ENCODE measurements at places on chromosomes 16 and 17.

- DNase-seq: no peak
Observed at GRCh38 chr17:62670202-62670821, 42.8 kb downstream of the MRC2 start.

DNA sequence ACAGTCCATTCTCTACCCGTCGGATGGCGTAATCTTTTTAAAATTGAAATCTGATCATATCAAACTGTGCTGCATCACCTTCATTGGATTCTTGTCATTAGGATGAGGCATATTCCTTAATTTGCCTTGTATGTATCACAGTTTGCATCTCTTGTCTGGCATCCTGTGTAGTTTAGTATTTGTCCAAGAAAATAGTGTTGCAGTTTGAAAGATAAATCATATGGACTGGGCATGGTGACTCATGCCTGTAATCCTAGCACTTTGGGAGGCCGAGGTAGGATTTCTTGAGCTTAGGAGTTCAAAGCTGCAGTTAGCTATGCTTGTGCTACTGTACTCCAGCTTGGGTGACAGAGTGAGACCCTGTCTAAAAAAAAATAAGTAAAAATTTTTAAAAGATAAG, 5.8 kb upstream of the RSL1D1 start:
- DNase-seq: no peak

- no peak for DNase-seq
Observed at GRCh38 chr16:25143928-25144327, 32.4 kb downstream of the LCMT1 start.

- DNase-seq: no peak
Observed at GRCh38 chr16:77459534-77460254, 24.9 kb upstream of the ADAMTS18 start.

DNA sequence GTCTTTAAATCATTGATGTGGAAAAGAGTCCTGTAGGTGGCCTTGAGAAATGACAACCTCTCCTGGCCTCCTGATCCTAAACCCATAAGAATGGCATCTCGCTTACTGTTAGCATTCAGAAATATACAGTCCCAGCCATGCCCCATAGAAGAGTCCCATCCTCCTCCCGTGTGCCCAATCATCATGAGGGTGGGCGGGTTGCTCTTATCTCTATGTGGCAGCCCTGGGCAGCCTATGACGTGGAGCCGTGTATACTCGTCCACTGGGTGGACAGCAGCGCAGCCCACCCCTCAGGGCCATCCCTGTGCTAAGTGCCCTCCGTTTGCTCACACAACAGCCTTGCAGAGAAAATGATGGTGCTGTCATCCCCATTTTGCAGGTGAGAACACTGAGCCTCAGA, 105.3 kb downstream of the AMFR start:
- DNase-seq: no peak

DNA sequence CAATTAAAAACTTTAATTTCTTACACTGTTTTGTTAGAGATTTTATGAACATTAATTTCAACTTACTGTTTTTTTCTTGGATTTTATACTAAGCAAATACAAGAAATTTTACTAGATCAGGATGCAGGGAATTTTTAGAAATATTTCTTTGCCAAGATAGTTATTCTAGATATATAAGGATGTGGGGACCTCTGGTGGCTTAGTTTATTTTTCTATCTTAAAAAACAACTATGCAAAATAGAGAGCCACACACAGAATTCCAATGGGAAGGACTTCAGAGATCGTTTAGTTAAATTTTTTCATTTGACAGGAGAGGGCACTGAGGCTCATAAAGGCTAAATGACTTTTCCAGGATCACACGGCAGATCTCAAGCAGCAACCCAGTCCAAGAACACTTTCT, 23.0 kb upstream of the CAPNS2 start:
- DNase-seq: no peak

GRCh38 chr16:85967111-85967510, 68.1 kb downstream of the IRF8 start:
- DNase-seq: no peak

DNA sequence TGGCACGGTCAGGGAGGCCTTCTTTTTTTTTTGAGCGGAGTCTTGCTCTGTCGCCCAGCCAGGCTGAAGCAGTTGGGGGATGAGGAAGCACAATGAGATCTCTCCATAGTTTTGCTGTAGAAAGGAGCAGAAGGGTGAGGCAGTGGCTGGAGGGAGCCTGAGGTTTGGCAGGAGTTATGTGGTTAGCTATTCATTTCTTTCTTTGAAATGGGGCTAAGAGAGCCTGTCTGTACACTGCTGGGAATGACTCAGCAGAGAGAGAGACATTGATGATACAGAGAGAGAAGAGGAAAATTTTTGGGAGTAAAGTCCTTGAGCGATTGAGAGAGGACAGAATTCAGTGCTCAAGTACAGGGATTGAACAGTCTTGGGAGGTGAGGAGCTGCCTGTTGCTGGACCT, 22.1 kb downstream of the NOS2 start:
- DNase-seq: no peak

DNA sequence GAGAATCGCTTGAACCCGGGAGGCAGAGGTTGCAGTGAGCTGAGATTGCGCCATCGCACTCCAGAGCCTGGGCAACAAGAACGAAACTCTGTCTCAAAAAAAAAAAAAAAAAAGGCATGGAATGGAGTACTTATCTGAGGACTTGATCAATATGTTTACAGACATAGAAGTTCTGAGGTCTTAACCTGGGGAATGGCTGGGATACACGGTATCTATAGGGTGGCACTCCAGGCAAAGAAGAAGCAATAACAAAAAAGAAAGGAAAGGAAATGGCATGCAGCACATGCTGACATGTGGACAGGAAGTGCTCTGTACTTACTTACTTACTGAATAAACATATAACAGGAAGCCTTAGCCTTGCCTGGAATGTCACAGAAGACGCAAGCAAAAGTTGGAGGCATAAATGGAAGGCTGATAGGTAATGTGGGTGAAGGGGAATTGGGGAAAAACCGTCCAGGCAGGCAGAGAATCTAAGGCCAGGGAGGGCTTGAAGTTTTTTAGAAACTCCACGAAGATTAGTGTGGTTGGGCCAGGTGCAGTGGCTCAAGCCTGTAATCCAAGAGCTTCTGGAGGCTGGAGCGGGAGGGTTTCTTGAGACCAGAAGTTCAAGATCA, 10.1 kb upstream of the SPOP start:
- DNase-seq: no peak

GRCh38 chr16:64534180-64534780, 587.6 kb downstream of the CDH11 start:
- DNase-seq: no peak

DNA sequence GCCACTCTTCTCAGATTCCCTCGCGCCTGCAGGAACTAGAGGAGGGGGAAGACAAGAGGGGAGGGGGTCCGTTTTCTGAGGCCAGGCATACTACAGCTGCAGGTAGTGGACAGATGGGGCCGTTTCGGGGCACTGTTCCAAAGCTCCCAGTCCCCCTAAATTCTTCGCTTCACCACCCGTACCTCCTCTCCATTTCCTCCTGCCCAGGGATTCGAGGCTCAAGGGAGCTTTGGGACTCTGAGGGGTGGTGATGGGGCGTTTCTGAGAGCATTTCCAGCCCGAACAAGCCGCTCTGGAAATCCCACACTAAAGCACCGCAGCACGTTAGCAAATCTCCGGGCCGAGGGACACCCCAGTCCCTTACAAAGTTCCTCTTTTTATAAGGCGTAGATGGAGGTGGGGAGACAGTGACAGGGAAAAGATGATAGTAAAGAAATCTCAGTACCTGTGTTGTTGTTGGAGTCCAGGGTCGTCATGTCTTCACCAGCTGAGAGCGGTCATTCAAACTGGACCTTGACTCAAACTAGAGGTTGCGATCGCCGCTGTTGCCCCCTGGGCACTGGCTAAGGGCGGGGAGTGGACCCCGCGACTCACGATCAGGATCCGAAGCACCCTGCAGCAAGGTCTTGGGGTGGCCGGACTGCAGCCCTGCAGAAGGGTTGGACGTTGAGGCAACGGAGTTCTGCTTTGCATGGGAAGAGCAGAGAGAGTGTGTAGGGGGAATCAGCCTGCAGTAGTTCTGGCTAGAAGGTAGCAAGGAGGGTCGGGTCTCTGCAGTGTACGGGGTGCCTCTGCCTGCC, 570 bp downstream of the NR1D1 start:
- DNase-seq: no peak

All from iPS DF 19.7 (cell line).